ENCODE measurements at places on chromosomes 4 and X.
A peak's percentile ranks its signal among the peaks of the same experiment; 100 is the strongest.

DNA sequence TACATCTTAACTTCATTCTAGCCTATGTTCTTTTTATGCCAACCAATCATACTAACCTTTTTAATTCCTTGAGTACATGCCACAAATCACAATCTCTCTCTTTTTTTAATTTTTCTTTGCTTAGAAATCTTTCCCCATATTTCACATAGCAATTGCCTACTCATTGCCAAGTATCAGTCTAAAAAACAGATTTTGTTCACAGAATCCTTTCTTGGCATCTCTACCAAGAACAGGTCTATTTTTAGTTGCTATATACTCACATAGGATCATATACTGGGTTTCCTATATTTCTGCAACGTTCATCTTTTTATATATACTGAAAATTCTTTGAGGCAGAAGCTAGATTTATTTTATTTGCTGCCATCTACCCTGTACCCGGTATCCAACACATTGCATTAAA lies 292.1 kb downstream of the GASK1B start:
- no peak for DNase-seq

DNA sequence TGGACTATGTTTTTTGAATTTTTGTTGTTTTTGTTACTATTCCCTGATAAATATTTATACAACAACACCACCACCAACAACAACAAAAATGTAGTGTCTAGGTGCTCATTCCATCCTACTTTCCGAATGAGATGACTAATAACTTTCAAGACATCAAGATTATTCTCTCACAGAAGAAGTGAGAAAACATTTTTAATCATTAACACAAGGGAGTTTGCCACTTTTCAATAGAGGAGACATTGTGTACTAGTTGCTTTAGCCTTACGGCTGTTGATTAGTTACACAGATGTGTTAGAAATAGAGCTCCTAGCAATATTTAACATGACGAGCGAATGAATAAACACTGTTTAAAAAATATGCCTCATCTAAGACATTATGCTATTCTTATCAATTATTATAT lies 898.8 kb downstream of the C4orf33 start:
- DNase-seq, result no peak

DNA sequence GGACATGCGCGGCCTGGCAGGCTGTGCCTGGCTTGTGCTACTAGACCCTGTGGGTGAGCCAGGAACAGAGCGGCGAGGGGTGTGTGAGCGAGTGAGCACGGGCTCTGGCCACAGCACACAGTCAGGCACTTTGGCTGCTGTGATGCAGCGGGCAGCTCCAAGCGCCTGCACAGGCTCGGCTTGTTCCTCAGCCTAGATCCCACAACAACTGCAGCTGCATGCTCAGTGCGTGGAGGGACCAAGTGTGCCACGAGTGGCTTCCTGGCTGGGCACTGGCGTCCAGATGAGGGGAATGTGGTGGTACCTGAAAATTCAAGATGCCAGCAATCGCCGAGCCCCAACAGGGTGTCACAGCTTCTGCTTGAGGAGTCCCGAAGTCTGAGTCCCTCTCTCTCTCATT lies 1056.6 kb downstream of the RAPGEF2 start:
- DNase-seq, result no peak

GRCh38 chr4:71586087-71586763 lies 197.7 kb downstream of the GC start:
- DNase-seq, result no peak

DNA sequence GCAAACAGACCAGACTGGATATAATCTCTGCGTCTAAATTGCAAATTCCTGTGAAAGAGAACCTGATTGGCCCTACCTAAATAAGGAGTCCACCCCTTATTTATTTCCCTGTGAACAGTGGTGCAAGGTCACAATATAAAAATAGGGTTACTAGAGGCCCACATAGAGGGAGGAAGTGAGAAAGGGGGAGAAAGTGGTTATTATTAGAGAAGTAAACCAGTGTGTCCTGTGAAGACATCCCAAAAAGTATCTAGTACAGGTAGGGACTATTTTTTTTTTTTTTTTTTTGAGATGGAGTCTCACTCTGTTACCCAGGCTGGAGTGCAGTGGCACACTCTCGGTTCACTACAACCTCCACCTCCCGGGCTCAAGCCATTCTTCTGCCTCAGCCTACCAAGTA lies 15.0 kb upstream of the FRYL start:
- DNase-seq, result no peak

DNA sequence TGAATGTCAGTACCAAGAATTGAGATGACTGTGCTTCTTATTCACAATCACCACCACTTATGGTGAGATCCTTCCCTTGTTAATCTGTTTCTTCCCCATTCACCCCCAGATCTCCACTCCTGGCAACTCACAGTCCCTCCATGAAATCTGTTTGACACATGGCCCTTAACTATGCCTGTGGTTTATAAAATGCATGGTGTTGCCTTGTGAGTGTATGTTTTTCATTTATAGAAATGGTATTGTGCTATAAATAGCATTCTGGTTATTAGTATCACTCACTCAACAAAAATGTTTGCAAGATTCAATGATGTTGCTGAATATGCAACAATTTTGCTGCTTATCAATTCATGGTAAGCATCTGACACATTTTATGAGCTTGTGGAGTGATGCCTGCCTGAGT lies 131.0 kb downstream of the PRKX start:
- DNase-seq, result peak; percentile 79

DNA sequence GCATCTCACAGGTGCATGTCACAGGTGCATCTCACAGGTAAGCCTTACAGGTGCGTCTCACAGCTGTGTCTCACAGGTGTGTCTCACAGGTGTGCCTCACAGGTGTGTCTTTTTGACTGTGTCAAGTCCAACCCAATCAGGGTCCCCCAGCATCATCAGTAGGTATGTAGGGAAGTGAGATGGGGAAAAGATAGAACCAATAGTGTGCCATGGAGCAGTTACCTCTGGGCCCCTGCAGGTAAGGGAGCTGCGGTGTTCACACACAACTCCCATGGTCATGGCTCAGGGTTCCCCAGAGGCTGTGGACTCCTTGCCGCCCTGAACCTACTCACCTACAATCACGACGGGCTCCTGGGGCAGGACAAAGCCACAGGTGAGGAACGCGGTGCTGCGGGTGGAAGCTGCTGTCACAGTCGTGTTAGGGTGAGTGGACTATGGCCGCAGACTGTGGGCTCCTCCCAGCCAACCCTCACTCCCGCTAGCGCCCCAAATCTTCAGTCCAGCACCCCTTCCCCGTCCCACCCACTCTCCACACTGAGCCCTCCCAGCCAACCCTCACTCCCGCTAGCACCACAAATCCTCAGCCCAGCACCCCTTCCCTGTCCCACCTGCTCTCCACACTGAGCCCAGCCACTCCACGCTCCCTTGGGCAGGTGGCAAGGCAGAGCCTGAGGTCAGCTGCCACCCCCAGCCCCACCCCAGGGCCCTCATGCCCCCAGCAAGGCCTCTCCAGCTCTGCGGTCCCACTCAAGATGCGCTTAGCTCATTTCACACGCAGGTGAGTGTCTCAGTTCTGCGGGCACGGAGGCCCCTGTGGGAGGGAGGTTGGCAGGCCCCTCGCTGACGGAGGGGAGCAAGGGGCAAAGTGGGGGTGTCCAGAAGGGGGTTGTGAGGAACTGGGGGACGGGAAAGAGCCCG lies 2.1 kb upstream of the PDE6B start:
- DNase-seq, result no peak

GRCh38 chrX:110086916-110087484 lies 84.1 kb downstream of the TMEM164 start:
- DNase-seq, result peak; percentile 68
